ENCODE measurements at places on chromosomes 4 and X.

GRCh38 chr4:103052779-103053178 is 23.8 kb downstream of the SLC9B2 start:
- no peak for DNase-seq

- no peak for DNase-seq
Measured at GRCh38 chrX:109940411-109940810, 62.5 kb upstream of the TMEM164 start.

DNA sequence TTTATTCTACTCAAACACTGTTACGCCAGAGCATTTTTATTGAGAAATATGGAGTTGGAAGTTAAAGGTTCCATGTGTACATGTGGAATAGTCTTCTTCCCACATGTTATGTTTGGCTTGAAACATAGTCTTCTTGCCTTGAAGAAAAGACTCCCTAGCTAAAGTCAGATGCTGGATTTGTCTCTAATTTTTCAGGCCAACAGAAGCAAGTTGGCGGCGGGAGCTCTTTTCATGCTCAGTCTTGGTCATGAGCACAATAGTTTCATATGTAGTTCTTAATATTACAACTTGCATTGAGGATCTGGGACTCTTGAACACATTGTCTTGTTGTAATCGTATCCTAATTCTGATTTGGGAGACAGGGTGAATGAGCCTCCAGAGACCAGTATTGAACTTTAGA is 19.4 kb downstream of the SEPTIN11 start:
- no peak for DNase-seq

- no peak for DNase-seq
Measured at GRCh38 chr4:162059656-162060055, 104.1 kb downstream of the FSTL5 start.

- no peak for DNase-seq
Measured at GRCh38 chrX:118510111-118510510, 14.5 kb downstream of the DOCK11 start.

GRCh38 chr4:151961456-151961855 is 200.6 kb upstream of the GATB start:
- no peak for DNase-seq

DNA sequence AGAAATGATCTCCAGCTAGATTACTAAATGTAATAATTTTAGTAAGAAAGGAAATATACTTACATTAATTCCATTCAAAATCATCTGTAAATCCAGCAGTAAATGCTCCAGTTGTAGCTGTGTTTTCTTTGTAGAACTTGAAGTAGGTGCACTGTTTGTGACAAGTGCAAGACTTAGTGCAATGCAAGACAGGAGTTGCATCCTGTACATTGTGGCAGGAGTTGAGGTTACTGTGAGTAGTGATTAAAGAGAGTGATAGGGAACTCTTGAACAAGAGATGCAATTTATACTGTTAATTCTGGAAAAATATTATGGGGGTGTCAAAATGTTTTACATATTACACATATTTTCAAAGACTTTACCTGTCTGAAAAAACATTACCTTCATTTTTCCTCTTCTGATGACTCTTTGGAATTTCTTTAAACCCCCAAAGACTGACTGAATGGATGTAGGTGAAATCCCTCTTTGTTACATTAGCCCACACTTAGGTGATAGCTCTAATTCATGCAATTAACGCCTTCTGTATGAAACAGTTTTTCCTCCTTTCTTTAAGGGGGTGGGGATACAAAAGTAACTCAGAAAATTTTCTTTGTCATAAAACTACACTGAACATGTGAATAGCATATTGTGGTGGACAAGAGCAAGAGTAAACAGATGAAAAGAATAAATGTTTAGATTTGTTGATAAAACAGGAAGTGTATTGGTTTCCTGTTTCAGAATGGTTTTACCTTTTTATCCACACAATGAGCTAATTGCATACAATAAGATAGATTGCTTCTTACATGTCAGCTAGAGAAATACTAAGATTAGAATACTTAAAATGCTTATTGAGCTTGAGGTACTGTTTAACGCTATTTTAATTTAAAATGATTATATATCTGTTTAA is at the start of gene IL2:
Gene IL2, minus strand, starts transcription at position 495 of the 886 bp plus-strand sequence. Its CDS starts 285 bp downstream, at position 210.
- no peak for DNase-seq

GRCh38 chr4:105128208-105128607 is 18.5 kb upstream of the TET2 start:
- DNase-seq: no peak

DNA sequence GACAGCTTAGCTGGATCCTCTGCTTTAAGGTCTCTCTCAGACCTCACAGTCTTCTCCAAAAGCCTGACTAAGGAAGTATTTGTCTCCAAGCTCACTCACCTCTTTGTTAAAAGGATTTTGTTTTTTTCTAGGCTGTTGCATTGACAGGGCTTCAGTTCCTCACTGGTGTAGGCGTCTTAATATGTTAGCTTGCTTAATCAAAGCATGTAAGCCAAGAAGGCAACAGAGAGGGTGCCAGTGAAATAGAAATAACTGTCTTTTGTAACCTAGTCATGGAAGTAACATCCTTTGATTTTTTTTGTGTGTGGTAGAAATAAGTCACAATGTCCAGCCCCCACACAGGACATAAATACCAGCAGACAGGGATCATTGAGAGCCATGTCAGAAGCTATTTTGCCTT is 58.8 kb downstream of the FIP1L1 start:
- no peak for DNase-seq

GRCh38 chrX:55039471-55039870 is 8.7 kb upstream of the ALAS2 start:
- no peak for DNase-seq

DNA sequence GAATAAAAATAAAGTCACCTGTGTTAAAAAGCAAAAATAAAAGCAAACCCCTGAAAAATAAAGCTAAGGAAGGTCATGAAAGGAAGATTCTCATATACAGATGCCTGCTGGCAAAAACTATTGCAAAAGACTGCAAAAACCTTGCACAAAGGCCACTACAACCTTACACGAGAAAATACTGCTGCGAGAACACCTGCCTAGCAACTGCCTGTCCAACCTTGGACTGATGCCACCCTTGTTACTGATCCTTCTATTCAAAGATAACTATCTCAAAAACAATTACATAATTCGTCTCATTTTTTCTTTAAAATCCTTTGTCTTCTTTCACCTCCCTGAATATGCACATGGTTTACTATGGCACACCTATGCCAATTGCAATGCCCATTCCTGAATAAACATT is 49.6 kb downstream of the SLC2A9 start:
- no peak for DNase-seq

- DNase-seq: no peak
Measured at GRCh38 chr4:725391-726234, 20.0 kb downstream of the PCGF3 start.

GRCh38 chr4:74608151-74608949 is 163.4 kb downstream of the AREG start:
- no peak for DNase-seq

DNA sequence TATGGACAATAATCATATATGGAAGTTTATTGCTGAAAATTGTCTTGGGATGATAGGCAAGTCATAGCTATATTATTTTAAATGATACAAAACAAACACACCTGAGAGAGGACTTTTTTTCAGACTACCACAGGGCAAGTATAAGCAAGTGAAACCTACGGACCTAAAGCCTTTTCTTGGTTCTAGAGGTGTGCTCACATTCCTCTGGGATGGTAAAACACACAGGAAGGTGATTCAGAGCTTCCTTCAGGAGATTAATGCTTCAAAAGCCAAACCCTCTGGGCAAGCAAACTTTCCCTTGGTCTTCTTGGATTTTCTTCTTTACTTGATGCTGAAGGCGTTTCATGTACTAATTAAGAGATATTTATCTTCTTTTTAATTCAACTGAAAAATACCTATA is 60.1 kb upstream of the ACSL4 start:
- DNase-seq: no peak

DNA sequence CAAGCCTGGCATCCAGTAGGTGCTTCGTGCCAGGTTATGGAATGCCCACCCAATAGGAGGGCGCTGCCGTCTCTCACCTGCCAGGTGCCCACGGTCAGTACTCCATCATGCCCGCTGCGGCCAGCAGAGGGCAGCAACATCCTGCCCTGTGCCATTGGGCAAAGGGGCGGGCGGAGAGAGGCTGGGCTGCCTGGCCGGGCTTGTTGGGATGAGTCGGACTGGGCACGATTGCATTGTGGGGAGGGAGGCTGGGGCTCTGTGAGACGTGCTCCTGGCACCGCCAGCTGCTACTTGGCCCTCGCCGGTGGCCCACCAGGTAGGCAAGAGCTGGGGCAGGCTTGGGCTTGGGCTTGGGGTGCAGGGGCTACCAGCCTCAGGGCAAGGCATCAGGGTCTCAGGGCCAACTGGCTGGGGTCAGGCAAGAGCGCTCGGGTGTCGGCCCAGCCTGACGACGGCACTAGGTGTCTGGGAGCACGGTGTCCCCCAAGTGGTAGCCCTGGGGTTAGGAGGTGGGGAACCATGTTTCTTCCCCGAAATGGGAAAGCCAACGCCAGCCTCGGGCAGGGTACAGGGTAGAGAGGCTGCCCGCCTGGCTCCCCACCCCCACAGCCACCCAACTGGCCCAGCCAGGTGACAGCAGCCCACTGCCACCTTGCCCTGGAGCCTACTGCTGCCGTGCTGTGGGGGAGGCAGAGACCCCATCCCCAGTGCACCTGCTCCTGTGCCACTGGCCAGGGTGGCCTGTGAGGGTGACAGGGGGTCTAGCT is at the start of gene PLXNB3:
Gene PLXNB3, plus strand, starts transcription at position 261 of the 767 bp plus-strand sequence. CDS start 1,287 bp downstream, outside the sequence.
- DNase-seq: no peak

DNA sequence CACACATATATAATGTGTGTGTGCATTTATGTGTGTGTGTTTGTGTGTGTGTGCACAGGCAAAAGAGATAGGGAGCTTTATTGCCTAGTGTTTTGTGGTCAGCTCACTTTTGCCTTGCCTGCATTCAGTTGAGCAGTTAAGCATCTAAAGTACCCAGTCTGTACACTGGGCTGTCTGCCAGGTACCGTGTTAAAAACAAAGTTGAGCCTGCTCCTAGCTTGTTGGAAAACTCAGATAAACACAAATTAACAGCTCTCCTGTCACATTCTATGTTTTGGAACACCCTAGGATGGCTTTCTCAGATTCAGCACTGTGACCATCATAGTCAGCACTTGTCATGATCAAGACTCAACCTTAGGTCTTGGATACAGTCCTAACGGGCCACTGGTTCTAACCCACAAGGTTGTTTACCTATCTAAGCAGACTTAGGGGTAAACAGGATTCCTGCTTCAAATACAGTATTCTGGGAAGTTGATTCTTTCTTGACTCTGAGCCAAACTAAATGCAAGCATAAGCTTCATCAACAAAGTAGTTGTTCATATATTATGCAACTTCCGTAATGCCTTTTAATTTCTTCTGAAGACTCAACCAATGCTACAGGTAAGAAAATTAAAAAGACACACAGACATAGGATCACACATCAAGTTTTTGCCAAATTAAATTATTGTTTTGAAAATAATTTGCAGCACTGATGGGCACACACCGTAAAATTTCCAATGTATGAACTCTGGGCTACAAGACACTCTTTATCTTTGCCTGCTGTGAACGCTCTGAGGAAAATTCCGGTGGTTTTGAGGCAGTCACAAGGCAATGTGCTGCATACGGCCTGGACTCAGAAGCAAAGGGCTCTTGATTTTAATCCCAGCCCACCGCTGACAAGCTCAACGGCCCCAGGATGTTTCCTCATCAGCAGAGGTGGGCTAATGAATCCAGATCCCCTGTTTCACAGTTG is 11.3 kb upstream of the CD99 start:
- DNase-seq: peak; percentile 73

GRCh38 chr4:134756421-134756820 is 554.8 kb upstream of the PABPC4L start:
- no peak for DNase-seq

DNA sequence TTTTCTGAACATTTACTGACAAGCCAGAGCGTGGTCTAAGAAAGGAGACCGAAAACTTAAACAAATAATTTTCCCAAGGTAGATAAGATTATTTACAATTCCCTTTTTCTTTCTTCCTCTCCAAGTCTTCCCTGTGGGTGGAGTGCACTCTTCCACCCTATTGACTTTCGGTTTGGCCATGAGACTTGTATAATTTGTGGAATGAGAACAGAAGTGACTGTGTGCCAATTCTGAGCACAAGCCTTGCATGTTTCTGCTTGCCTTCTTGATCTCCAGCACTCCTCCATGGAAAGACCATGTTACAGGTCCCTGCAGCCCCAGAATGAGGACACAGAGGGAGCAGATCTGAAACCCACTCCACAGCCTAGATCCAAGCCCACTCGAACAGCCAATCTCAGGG is 150.0 kb upstream of the HPGD start:
- DNase-seq: no peak

DNA sequence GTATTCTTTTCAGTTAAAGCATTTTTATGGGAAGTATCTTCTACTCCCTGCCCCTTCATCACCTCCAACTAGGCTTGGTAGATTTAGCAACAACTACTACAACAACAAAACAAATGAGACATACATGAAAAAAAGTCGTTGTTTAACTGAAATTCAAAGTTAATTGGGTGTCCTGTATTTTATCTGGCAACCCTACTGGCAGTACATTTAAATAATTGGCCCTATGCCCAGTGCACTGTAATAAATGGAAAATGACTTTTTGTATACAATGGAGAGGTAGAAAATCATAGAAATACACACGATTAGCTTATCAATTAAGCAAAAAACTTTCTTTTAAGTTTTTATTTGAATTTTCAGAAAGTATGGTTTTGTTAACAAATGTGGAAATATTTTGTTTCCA is 21.4 kb upstream of the CLGN start:
- no peak for DNase-seq

GRCh38 chrX:20530406-20530921 is 263.8 kb upstream of the RPS6KA3 start:
- no peak for DNase-seq

All from spinal cord (tissue), 10 donors.